Iris pigment epithelial cell (primary cell): ENCODE measurements at places on chromosomes 6 and 20.
A peak's percentile ranks its signal among the peaks of the same experiment; 100 is the strongest.

GRCh38 chr20:37308086-37309050, 18.9 kb downstream of the MANBAL start:
- DNase-seq: no peak

GRCh38 chr20:22333885-22334545, 250.4 kb downstream of the FOXA2 start:
- DNase-seq: peak; percentile 58

- no peak for DNase-seq
Measured at GRCh38 chr20:35240811-35241293, 14.4 kb downstream of the MMP24 start.

DNA sequence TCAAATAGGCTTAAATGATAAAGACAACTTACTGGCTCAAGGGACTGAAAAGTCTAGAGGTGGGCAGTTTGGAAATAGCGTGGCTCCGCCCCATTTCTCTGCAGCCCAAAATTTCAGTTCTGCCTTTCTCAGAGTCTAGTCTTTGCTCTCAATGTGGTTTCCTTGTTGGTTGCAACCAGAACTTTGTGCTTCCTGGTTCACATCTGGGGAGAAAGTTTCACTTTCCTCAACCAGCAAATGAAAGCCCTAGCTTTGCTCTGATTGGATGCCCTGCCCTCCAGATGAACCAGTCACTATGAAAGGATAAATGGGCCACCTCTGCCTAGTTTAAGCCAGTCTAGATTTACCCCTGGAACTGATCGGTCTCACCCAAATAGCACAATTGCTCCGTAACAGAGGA, 14.9 kb downstream of the SYCP2L start:
- no peak for DNase-seq

GRCh38 chr6:7152462-7152861, 44.7 kb downstream of the RREB1 start:
- DNase-seq: no peak

GRCh38 chr6:16494793-16495192, 256.4 kb downstream of the GMPR start:
- DNase-seq: peak; percentile 22

- DNase-seq: no peak
Measured at GRCh38 chr6:24251339-24251738, 106.5 kb downstream of the DCDC2 start.

DNA sequence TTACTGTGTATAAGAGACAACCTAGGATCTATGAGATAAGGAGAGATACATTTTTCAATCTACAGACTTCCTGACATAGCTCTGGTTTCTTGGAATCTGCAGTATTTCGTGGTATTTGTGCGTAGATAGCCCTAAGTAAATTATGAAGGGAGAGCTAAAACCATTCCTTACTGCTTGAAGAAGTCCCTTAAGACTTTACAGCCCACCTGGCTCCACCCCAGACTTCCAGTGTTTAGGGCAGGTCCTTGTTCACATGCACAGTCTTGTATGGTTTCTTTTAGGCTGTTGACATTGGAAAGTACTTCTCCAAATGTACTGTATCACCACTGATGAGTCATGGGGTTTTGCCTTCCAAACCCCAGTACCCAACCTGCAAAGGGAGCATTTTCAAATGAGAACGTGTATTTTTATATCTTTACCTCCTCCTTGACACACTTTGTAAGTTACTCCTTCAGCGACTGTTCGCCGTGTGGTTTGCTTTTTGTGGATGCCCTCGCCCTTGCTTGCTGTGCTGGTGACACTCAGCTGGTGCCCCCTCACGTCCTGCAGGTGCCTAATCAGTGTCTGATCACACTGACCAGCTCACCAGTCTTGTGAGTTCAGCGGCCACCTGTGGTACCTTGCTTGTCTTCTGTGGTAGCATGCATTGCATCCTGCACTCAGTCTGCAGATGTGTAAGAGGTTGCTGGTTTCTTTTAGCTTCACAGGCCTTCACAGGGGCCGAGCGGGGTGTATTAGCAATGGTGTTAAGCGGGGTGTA, 73.3 kb downstream of the IGF2R start:
- peak; percentile 55 for DNase-seq

DNA sequence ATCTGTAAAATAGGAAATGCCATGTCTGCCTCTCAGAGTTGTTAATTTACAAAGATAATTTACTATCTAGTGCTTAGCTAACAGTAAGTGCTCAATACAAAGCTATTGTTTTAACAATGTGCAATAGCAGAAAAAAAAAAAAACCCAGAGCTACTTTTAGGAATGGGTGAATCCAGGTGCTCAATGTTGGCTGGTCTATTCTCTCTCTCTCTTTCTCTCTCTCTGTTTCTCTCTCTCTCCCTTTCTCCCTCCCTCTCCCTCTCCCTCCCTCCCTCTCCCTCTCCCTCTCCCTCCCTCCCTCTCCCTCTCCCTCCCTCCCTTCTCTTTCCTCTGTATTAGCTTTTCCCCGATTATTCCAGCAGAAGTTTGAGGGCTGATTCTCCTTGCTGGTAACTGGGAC, 14.0 kb downstream of the PDRG1 start:
- DNase-seq: no peak

DNA sequence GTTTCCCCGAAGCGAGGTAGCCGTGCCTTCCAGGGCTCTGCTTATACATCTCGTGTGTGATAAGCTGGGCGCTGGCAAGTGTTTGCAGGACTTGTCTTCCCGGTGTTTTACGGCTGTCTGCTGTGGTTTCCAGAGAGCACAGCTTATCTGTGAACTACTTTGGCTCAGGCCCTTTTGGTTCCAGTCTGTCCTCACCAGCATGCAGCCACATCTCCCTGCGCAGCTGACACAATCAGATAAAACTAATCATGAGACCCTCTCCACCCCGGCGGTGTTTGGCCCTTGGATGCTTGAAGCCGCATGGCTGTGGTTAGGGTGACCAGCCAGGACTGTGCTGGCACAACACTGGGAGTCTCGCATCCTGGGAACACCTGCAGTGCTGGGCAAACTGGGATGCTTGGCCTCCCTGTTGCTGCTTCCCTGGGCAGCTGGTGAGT, 241.8 kb upstream of the FOXQ1 start:
- no peak for DNase-seq

DNA sequence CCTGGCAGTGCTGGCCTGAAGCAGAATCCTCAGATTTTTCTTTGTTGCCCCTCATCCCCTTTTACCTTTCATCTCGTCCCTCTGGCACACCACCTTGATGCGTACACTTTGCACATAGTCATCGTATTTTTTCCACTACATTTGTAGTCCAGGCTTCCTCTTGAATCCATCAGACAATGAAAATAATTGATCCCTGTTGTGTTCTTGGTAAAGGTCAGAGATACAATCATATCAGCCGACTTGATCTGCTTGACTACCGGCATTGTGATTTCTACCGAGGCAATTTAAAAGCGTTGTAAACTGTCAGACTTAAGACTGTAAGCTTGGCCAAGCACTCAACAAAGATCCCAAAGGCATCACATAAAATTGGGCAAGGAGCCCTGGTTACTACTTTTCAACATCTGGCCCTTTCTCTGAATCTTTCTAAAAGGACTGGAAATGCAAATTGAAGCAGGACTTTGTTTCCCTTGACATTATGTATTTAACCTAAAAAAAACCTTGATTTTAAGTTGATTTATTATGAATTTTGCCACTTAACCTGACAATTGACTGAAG, 512.6 kb downstream of the LMBRD1 start:
- no peak for DNase-seq

DNA sequence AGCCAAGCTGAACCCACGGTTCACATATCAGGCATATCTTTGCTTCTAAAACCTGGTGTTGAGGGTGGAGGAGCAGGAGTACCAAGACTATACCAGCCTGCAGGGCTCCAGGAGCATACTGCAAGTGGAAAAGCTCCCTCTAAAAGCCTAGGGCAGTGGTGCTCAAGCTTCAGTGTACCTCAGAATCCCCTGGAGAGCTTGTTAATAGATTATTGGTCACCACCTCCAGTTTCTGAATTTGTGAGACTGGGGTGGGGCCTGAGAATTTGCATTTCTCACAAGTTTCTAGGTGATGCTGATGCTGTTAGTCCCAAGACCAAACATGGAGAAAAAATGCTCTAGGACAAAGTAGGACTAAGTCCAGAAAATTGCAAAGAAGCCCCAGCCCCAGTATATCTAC, 65.4 kb downstream of the FILIP1 start:
- DNase-seq: no peak

GRCh38 chr6:163386329-163386908, 28.1 kb upstream of the QKI start:
- DNase-seq: no peak

DNA sequence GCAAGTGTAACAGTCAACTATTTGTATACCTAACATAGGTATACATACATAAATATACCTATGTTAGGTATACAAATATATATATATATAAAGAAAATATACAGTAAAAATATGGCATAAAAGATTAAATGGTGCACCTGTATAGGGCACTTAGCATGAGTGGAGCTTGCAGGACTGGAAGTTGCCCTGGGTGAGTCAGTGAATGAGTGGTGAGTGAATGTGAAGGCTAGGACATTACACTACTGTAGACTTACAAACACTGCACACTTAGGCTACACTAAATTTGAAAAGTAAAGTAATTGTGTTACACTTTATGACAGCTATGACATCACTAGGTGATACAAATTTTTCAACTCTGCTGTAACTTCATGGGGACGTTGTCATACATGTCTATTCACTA, 65.6 kb downstream of the CDC5L start:
- no peak for DNase-seq

- DNase-seq: no peak
Measured at GRCh38 chr20:54174457-54175175, 830 bp upstream of the CYP24A1 start.

GRCh38 chr20:1107176-1107575, 11.2 kb upstream of the PSMF1 start:
- no peak for DNase-seq

DNA sequence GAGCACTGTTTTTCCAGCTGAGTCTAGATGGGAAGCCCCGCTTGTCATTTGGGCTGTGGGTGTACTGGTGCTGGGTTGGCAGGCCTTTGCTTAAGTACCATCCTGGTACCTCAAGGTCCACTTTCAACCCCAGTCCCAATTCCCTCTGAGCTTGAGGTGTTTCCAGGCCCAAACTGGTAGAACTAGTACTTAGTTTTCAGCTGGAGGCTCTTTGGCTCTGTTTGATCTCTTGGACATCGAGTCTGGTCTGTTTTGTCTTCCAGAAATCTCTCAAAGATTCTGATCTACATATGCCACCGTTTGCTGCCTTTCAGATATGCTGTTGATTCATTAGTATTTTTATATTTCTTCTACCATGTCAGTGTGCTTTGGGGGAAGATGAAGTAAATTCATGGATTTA, 61.8 kb upstream of the GNRH2 start:
- no peak for DNase-seq

DNA sequence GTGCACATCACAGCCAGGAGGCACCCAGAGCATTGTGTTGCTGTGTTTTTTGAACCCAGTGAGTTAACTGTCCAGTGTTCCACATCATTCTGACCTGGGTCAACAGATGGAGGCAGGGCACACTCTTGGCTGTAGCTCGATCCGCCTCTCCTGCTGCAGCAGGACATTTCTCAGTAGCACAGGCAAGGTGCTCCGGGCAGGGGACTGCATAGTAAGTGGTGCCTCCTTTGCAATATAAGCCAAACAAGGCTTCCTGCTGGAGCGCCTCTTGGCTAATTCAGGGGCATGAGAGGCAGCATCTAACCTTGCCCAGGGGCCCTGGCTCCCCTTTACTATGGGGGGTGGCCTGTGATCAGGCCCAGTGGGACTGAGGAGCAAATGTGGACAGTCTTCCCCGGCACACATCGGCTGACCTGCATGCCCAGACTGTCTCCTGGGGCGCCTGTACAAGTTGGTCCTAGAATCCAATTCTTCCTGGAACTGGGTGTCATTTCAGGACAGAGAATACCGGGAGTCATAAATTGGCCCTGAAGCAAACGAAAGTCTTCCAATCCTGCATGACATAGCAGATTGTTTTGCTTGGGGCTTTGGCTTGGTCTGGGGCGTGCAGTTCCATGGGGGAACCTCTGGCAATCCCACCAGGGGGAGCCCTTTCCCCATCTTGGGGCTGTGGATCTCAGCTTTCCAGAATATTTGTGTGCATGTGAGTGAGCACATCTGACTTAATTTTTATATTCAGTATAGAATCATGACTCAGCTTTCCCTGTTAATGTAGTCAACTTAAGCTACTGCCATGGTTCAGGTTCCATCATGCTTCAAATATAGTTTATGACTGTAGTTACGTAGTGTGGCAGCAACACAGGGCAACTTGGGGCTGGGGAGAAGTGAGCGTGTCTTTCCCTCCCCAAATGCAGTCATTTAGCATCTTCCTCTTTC, 56.0 kb upstream of the DDR1 start:
- DNase-seq: peak; percentile 89

GRCh38 chr6:155436981-155437749, 18.5 kb downstream of the NOX3 start:
- DNase-seq: peak; percentile 56

DNA sequence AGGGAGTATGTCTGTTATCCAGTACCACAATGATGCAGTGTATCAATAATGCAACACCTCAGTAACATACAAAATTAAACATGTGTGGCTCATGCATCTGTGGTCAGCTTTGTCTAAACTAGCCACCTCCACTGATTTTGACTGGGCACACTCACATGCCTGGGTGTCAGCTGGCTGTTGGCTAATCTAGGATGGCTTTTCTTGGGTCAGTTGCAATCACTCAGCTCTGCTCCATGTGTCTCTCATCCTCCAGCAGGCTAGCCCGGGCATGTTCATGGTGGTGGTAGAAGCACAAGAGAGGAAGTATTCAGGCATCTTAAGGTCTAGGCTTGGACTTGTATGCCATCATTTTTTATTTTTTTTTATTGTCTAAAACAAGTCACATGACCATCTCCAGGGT, 59.3 kb upstream of the JAG1 start:
- DNase-seq: no peak
